ENCODE measurements at places on chromosomes 11 and 22.
A peak's percentile ranks its signal among the peaks of the same experiment; 100 is the strongest.

DNA sequence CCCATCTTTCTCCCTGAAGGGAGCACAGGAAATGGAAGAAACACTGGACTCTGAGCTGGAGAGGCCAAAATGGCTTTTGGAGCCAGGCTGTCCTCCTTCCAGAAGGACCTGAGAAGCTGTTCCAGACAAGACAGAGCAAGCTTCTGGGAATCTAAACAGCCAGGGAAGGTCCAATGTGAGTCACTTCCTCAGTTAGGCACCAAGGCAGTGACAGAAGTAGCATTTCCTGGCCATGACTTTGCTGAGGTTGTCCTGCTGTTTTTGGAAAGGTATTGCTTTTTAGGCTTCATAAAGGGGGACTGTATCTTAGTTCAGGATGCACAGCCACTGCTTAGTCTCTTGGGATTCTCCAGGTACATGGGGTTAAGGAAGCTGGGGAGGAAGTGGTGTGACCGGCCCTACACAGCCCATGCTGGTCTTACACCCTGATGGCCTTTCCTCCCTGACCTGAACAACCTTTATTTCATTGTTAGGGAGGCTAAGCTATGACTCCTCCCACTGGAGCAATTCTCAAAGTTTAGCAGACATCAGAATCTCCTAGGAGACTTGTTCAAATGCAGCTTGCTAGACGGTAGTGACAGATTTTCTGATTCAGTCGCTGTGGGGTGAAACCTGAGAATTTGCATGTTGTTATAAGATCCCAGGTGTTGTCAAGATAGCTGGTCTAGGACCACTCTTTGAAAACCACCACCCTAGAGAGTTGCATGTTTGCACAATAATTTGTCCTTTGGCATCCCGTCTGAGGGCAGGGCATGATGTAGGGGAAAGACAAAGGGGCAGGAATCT, 6.8 kb upstream of the INSC start:
- DNase-seq: no peak

GRCh38 chr22:18056161-18056666, 21.6 kb upstream of the PEX26 start:
- DNase-seq: no peak

- no peak for DNase-seq
These were observed 77.2 kb upstream of the FTH1 start for GRCh38 chr11:62044639-62045121.

DNA sequence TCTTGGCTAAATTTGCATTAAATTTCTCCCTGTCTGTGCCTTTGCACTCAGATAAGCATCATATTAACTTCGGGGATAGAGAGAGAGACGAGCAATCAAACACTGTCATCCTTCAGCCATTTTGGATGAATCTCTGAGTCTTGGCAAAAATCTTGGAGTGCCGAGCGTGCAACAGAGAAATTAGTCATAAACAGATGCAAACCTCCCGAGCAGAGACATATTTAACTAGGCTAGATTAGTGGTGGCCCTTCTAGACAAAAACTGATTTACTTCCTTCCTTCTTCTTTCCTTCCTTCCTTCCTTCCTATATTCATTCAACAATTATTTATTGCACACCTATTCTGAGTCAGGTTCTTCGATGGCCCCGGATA, 114.4 kb upstream of the BLID start:
- no peak for DNase-seq

GRCh38 chr11:64656862-64657261, 65.8 kb downstream of the SLC22A12 start:
- DNase-seq: no peak

GRCh38 chr11:36292311-36292722, 3.1 kb upstream of the COMMD9 start:
- peak; percentile 8 for DNase-seq

DNA sequence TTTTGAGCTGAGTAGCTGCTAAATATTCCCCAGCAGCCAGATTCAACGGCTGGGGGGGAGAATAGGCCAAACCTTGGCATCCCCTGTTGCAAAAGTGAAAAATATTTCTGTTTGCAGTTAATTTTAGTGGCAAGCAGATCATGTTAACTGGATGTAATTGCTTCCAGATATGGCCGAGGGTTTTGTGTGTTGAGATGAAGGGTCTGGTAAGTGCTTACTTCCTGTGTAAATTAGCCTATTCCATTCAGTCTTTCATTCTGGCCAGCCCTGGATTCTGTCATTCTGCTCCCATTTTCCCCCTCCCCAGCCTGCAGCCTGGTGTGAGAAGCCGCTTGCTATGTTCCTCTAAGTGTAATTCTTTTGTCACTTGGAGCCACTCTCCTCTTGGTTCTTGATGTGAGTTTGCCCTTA, 17.4 kb downstream of the ZBTB16 start:
- peak; percentile 34 for DNase-seq

DNA sequence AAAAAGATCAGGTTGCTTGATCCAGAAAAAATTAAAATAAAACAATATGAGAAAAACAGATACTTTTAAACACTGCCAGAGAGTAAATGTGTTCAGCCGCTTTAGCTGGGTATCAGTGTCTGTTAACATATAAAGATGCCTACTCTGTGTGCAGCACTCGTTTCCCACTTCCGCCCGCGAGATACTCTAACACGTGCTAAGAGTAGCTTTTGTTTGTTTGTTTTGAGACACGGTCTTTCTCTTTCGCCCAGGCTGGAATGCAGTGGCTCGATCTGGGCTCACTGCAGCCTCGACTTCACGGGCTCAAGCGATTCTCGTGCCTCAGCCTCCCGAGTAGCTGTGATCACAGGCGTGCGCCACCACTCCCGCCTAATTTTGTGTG, 531 bp upstream of the MEN1 start:
- DNase-seq: no peak

DNA sequence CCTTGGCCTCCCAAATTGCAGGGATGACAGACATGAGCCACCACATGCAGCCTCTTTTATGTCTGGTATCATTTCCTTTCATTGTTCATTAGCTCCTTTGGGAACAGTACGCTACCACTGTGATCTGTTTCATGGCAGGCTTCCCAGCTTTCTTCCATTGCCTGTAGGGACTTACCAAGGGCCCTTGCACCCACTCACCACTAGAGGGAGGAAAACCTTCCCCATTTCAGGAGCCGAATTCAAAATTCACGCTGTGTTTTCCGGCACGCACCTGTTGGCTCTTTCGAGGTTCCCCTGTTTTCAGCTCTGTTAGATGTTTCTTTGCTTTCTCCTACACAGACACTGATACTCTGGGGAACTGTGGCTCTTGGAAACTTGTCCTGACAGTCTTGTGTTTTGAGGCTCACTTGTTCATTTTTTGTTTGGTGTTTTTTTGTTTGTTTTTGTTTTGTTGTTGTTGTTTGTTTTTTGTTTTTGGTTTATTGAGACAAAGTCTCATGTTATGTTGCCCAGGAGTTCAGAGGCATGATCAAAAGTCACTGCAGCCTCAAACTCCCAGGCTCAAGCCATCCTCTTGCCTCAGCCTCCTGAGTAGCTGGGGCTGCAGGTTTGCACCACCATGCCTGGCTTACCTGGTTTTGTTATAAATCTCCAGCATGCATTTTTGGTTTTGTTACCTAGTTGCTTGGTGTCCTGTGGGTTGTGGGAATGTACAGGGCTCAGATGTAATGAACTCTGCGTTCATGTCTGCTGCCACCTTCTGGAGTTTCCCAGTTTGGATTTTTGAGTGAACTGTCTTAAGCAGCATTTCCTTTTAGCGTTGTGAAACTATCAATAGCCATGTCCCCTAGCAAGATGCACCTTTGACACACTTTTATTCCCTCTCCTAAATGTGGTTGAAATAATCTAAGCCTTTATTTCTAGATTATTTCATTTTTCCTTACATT, 2.3 kb downstream of the KRTAP5-11 start:
- peak; percentile 44 for DNase-seq

DNA sequence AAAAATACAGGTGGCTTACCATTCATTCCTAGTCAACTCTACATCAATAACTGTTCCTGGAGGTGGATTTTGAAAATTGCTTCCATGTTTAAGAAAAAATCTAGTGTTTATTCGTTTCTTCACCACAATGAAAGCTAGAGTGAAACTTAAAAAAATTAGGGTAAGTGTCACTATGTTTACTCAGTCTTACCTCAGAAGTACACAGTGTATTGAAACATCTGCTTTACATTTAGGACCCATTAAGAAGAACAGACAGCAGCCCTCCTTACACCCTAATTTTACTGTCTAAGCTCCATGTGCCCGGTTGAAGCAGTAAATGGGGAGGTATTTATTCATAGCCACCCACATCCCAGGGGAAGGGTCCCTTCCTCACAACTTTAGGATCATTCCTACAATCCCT, 51.4 kb downstream of the PIWIL3 start:
- DNase-seq: no peak

DNA sequence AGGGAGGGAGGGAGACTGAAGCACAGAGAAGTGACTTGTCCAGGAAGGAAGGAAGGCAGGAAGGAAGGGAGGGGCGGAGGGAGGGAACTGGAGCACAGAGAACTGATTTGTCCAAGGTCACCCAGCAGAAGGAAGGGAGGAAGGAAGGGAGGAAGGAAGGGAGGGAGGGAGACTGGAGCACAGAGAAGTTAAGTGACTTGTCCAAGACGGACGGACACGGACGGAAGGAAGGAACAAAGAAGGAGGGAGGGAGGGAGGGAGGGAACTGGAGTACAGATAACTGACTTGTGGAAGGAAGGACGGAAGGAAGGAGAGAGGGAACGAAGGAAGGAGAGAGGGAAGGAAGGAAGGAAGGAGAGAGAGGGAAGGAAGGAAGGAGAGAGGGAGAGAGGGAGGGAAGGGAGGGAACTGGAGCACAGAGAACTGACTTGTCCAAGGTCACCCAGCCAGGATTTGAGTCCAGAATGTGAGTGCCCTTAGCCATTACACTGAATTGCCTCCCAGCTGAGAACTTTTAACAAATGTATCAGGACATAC, 1.5 kb downstream of the SLC35F2 start:
- no peak for DNase-seq
